ENCODE measurements at places on chromosomes 2 and 18.

DNA sequence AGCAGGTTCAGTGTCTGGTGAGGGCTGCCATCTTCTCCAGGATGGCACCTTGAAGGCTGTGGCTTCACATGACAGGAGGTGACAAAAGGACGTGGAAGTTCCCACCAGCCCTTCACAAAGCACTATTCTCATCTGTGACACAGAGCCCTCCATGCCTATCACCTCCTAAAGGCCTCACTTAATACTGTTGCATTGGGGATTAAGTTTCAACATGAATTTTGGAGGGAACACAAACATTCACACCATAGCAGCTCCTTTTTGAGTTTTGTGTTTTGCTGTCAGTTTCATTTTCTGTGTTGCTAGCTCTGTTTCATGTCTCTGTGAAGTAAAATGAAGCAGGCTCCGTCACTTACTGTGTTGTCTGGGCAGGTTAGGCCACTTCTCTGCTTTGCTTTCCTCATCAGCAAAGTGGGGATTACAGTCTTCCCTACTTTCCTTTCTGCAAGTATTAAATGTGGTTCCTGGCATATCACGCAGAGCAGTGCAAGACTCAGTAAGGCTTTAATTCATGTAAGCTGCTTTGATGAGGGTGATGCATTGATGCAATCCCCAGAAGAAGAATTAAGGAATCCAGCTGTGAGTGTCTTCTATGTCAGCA is 31.6 kb downstream of the LIMS1 start:
- DNase-seq: no peak

DNA sequence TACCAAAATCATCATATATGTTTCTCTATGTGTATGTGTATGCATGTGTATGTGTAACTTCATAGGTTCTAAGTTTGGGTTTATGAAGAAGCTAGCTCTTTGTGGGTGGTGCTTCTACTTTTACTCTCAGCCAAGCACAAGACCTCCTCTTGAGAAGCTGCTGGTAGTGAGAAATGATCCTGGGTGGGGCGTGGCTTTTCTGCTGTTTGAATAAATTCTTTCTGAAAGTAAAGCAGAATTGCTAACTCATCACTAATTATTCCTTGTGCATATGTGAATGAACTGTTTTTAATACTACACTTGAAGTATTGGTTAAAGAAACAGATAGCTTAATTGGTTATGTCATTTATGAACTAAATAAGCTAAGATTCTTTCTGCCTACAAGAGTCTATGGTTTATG is 7.6 kb upstream of the GAREM1 start:
- no peak for DNase-seq

GRCh38 chr18:13572148-13572547 is 154.2 kb downstream of the FAM210A start:
- no peak for DNase-seq

DNA sequence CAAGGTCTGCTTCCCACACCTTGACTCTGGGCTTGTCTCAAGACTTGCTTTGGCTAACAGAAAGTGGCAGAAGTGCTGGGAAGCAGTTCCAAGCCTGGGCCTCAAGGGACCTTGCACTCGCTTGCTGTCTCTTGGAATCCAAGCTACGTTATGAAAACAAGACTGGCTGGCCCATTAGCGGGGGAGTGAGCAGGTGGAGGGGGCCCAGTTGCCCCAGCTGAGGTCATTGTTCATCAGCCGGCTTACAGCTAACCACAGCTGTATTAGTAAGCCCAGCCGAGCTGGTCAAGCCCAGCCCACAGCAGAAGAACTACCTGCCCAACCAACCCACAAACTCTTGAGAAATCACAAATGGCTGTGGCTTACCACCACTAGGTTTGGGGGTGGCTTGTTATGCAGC is 63.1 kb downstream of the MARCO start:
- DNase-seq: no peak

- DNase-seq: no peak
Observed at GRCh38 chr2:235637896-235638295, 144.1 kb downstream of the AGAP1 start.

DNA sequence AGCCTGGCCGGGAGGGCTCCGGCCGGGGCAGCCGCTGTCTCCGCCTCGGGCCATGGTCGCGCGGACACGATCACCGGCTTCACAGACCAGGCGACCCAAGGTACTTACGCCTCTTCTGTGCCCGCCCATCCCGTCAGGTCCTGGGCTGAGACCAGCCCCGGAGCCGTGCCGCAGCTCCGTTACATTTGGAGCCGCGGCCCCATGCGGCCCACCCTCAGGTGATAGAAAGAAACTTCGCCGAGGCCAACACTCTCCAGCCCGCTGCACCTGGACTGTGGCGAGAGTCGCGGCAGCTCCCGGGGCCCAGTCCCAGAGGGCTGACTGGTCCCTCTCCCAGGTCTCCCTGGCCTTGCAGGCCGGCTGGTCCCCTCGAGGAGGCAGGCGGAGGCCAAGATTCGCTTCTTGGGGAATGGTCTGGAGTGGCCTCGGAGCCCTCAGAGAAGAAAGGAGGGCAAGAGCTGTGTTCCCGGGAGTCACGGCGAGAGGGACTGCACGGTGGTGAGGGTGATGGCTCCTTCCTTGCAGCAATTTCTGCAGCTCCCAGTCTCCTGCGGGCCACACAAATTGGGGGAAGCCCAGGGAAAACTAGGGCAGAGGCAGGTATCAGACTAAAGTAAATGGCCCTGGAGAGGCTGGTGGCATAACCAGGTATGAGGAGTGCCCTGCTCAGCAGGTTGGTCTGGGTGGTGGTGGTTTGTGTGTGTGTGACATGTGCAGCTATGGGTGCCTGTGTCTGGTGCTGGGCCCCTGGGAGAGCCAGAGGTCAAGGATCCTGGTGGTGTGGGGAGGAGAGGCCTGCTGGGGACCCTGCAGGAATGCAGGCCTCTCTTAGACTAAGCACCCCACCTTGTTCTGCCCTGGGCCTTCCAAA is 822 bp downstream of the GDF7 start:
- no peak for DNase-seq

- no peak for DNase-seq
Observed at GRCh38 chr18:22609642-22610041, 191.9 kb upstream of the CTAGE1 start.

DNA sequence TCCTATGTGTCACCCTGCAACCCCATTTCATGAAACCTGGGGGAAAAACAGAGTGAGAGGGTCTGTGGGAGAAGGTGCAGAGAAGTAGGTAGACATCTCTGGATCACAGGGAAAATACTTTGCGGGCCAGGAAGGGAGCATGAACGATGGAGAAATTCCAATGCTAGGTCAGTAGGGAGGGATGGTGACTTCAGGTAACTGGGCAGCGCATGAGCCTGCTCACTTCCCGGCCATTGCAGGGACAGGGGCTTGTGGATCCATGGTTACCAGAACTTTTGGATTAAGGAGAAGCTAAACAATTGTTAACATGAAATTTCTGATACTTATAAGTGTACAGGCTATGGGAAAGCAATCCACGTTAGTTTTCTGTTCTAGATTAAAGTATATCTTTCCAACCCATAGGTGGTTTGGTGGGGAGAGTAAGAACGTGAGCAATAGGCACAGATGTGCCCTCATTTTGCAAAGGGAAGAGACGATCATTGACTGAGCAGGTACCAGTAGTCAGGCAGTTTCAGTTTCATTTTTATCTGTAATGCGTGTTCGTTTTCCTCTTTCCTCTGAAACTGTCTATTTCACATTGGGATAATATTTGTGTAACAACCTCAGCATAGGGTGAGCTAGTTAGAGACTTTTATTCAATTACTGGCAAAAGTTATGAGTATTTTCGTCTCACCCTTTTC is 65.0 kb downstream of the NYAP2 start:
- DNase-seq: no peak

GRCh38 chr18:34978953-34979608 is 62.1 kb upstream of the MAPRE2 start:
- DNase-seq: peak; percentile 71

GRCh38 chr2:38441346-38441745 is 64.3 kb upstream of the ATL2 start:
- DNase-seq: no peak

GRCh38 chr2:61671561-61672315 is 133.6 kb upstream of the XPO1 start:
- DNase-seq: no peak

DNA sequence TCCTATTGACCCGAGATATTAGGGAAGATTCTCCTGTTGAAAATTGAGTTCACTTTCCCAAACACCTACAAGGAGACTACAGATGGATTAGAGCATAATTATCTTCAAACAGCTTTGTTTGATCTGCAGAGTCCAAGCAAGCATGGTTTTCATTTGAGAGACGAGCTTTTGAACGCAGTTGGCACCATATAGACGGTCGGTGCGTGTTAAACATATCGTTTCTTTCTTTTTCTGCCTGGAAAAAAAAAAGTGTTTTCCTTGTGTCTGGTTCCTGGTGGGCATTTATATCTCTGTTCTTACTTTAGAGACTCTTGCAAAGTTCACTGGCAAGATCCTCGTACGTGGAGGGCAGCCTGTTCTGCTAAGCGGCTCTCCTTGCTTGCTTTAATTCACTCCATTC is 248.9 kb downstream of the TMEM182 start:
- DNase-seq: no peak

- DNase-seq: peak; percentile 64
Observed at GRCh38 chr2:111168528-111169239, 48.0 kb downstream of the BCL2L11 start.

DNA sequence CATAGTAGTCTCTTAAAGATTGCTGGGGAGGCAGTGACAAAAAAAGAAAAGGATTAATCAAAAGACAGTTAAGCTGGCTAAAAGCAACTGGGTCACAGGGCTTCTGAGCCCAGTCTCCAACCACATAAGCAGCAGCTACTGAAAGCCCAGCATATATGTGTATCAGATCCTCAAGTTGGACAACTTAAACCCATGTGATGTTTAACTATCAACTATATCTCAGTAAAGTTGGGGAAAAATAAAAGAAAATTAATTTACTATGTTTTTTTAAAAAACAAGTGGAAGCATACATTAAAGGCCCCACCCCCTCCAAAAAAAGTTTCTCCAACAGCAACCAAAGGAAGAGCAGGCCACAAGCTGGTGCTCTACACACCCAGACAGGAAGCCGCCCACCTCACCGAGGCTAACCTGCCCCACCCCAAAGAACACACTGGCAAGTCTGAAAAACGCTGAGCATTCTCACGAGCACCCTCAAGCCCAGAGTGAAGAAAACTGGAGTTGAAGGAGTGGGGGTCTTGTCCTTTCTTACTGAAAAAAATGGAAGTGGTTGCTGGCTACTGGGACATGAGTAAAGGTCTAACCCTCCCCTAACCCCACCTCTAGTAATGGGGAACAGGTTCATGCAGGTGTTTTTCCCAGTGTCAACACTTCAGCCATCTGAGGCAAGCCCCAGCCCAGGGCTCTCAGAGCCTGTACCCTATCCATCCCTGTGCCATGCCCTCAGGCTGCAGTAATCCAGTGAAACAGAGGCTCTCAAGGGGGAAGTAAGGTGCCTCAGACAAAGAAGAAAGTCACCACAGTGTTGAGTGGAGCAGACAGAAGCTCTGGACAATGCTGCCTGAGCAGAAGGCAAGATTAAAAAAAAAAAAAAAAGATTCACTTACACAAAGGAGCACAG is 106.3 kb downstream of the GYPC start:
- peak; percentile 67 for DNase-seq
